BJ (cell line): ENCODE measurements at places on chromosomes 11 and 22.
A peak's percentile ranks its signal among the peaks of the same experiment; 100 is the strongest.

GRCh38 chr22:36532466-36532865, 3.5 kb upstream of the EIF3D start:
- no peak for DNase-seq

DNA sequence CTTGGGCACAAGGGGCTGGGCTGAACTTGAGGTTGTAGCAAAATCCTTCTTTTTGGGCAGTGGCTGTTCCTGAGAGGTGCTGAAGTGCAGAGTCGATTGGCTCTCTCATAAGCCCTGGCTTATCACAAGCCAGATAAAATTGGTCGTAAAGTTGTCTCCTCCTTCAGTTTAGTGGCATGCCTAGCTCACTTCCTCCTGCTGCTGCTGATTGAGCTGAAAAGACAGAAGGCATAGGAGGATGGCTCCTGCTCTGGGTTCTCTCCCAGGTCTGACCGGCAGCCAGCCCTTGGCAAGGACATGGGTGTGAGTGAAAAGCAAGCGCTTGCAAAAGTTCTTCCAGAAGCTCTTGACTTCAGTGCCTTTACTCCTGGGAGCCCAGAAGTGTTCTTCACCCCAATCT, 83.9 kb downstream of the LDLRAD3 start:
- DNase-seq: no peak

DNA sequence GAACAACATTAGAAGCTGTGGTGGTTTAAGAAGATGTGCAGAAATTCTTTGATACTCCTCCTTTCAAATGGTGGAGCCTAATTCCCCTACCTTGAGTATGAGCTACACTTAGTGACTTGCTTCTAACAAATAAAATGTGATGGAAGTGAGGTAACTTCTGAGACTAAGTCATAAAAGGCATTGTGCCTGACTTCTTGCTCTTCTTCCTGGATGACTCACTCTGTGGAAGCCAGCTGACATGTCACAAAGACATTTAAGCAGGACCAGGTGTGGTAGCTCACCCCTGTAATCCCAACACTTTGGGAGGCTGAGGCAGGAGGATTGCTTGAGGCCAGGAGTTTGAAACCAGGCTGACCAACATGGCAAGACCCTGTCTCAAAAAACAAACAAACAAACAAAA, 3.9 kb upstream of the PLA2G3 start:
- no peak for DNase-seq

GRCh38 chr22:28711820-28712777, 29.5 kb downstream of the CHEK2 start:
- DNase-seq: peak; percentile 92

GRCh38 chr11:104328512-104328907, 164.6 kb upstream of the PDGFD start:
- no peak for DNase-seq

GRCh38 chr11:8345179-8345578, 81.5 kb upstream of the LMO1 start:
- no peak for DNase-seq

DNA sequence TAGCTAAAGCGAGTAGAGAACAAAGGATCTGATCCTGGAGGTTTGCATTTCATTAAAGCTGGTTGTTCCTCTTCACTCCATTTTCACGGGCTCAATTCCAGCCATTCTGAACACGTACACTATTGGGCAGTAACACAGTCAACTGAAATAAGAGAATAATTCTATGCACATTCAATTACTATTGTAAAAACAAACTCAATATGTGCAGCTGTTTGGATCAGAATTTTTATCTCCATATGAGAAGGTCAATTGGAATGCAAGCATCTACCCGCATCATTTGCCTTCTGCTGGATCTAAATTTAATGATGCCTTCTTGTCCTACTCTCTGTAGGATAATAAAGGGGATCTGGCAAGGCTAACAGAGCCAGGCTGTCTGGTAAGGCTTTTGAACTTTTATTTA, 562.8 kb upstream of the CCDC179 start:
- peak; percentile 20 for DNase-seq

DNA sequence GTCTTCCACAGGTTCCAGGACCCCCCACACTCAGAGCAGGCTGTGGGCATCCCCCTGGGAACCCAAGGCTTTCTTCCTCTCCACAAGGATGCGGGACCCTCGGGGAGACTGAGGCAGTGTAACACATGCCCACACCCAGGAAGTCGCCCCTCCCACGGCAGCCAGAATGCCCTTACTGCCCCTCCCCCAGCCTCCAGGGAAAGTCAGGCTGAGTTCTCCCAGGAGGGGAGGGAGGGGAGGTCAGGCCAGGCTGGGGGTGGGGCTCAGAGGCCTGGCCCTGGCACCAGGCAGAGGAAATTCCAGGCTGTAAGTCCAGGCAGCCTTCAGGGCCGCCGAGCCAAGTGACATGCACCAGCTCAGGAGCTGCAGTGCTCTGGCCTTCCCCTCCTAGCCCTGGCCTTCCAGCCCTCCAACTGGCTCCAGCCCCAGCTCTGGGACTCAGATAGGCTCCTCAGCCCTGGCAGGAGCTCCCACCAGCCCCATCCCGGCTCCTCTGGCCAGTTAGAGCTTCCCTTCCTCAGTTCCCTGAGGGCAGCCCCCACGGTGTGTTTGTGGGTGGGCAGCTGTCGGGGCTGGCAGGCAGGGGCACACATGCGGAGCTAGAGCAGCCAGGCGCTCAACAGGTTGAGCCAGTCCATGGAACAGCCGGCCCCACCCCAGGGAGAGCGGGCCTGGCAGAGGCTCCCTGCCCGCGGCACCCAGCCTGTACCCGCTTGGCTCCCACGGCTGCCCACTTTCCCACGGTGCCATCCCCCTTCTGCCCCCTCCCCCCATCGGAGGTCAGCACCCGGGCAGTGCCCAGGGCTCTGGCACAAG, 3.6 kb downstream of the BCL9L start:
- no peak for DNase-seq

- DNase-seq: no peak
Measured at GRCh38 chr11:32255841-32256240, 165.0 kb downstream of the RCN1 start.

- no peak for DNase-seq
Measured at GRCh38 chr11:76617553-76618265, 52.8 kb downstream of the LRRC32 start.

- DNase-seq: no peak
Measured at GRCh38 chr11:4025248-4025966, 69.2 kb upstream of the RRM1 start.

- no peak for DNase-seq
Measured at GRCh38 chr11:86171627-86172026, 72.9 kb upstream of the EED start.

DNA sequence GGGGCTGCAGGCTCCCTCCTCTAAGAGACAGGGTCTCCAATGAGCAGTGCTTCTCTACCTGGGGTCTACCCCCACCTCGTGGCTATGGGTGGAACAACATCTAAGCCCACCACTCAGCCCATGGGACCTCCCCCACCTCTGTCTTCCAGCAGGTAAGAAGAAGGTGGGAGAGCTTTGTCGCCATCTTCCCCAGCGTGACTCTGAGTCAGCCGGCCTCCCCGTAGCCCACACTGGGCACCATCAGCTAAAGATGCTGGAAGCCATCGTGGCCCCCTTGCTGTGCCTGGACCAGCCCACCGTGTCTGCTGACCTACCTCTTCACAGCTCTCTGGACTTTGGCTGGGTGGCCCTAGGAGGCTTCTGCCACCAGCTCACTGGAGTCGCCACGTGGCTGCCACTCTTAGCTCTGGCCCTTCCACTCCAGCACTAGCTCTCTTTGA, 944 bp downstream of the C11orf86 start:
- DNase-seq: no peak

GRCh38 chr11:29161191-29161590, 855.6 kb downstream of the KCNA4 start:
- DNase-seq: no peak

DNA sequence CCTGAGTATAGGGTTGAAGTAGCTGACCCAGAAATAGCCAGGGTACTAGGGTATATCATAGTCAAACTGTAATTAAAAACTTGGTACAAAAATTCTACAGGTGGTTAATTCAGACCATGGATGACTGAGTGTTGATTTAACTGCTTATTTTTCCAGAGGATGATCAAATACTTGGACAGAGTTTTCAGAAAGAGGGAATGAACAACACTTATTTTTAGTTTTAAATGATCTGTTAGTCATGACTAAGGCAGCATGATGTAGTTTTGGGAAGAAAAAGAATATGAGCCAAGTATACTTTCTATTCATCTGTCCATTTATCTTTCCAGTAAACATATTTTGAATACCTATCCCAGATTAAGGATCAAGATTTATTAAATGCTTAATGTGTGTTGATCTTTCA, 19.8 kb upstream of the CCDC89 start:
- DNase-seq: peak; percentile 39

DNA sequence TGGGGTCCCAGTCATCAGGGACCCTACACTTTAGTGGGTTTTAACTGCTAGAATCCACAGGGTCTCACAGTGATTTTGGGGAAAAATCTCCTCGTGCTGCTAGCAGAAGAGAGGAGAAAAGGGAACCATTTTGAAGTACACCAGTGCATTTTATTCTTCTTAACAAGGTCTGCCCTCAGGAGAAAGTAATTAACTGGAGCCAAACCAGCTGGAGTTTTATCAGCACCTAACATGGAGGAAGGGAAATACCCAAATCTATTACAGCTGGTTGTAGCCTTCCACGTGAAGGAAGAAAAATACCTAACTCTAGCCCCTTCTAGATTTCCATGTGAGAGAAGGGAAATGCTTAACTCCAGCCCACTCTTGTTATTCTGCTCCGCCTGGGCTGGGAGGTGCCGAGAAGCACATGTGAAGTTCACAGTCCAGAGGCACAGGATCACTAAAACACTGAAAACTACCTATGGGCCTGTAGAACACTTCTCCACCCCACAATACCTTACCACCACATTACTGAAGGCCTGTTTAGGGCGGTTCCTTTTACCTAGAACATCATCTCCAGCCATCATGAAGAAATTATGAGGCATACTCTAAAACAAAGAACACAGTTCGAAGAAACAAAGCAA, 31.3 kb upstream of the TEAD1 start:
- no peak for DNase-seq

DNA sequence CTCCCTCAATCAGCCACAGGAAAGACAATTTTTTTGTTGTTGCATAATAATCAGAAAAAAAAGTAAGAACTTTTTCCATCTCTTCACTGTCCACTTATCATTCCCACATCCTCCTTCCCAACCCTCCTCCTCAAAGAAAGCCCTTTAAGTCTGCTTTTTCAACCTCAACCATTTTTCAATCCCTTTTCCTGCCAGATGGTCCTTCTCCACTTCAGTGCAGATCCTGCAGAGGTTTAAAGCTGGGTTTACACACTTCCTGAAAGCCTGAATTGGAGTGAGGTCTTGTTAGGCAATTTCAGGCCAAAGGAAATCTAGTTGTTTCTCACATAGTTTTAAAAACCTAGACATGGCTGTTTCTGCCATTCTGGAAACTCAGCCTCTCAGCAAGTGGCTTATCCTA, 78.3 kb downstream of the RPL27A start:
- DNase-seq: no peak

DNA sequence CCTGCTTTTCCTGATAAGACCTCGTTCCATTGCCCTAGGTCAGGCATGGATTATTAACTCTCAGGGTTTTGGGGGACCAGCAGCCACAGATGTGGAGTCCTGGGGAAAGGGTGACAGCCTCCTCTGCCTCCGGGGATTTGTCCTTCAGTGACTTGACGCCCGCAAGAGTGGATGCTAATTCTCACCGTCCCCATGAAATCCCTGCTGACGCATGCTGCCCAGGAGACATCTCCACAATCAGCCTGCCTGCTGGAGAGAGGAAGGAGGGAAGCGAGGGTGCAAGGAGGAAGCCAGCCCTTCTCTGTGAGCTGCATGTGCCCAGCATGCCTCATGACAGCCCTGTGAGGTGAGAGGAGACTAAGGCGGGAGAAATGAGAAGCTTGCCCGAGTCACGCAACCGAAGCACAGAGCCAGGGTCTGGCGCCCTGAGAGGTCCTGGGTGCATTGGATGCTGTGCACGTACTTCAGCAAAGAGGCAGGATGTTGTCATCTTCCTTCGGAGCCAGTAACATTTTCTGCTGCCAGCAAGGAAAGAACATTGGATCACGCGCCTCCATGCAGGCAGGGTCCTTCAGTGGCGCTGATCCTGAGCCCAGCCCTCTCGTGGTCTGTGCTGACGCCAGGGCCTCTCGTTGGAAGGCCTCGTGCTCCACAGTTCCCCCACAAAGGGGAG, 27.3 kb upstream of the KRTAP5-6 start:
- DNase-seq: no peak

- DNase-seq: no peak
Measured at GRCh38 chr11:73734993-73735392, 25.9 kb downstream of the RAB6A start.

DNA sequence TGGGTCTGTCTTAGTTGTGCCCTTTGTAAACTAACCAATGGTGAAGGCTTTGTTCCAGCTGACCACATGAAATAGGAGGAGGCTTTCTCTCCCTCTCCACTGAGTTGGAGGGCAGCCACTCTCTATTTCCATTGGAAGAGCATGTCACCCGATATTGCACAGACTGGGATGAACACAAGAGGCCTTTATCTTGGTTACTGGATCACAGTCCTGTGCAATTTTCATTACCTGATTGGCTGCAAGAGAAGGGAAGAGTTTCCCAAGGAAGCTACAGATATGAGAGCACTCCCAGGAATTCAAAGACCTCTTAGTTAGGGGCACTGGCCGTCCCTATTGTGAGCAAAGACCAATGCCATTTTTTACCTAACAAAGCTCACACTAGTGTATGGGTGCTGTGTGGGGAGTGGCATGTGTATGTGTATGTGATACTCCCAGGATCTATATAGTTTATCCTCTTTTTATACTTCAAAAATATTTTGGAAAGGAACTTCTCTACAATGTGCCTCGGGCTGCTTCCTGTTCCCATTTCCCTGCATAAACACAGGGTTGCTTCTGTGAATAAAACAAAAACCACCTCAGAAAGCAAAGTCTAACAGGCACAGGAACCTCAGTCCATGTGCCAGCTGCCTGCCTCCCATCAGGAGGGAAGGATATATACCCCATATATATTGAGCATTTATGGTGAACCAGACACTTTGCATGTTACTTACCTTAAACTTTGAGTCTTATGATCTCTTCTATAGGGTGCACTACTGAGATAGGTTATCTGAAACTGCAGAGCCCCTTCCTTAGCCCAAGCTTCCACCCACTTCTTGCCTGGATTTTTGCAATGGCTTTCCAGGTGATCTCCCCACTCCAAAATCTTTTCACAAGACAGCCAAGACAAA, 126.5 kb downstream of the RASSF10 start:
- DNase-seq: peak; percentile 72

GRCh38 chr11:95486466-95486865, 255.5 kb upstream of the SESN3 start:
- no peak for DNase-seq

DNA sequence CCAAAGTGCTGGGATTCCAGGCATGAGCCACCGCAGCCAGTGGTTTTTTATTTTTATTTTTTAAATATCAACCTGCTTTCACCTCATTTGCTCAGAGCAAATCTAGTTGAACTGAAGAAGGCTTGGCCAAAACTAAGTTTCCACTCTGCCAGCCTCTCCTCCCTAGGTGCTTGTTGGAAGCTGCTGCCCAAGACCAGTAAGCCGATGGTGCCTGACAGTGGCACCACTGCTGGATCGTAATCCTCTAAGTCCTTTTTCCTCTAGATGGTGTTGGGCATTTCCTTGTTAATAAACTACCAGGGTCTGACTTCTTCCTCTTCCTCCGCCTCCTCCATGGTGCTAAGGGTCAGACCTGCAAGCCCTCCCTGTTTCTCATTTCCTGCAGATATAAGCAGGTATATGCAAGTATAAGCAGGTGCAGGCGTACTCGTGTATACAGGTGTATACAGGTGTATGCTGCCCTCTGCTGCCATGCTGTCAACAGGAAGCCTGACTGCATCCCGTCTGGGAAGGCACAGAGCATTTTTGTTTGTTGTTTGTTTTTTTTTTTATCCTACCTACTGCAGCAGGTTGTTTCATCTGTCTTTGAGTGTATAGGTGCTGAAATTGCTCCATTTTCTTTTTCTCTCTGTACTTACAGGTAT, 1.6 kb downstream of the NADSYN1 start:
- DNase-seq: no peak

GRCh38 chr22:46734830-46735453, 3.1 kb downstream of the CERK start:
- DNase-seq: no peak
